ENCODE measurements at places on chromosomes 7 and 10.

GRCh38 chr7:22480523-22481075 is 19.4 kb downstream of the STEAP1B start:
- no peak for DNase-seq

GRCh38 chr7:143063741-143064140 is 11.6 kb downstream of the OR6V1 start:
- DNase-seq: no peak

- no peak for DNase-seq
Measured at GRCh38 chr7:107068156-107068555, 23.7 kb downstream of the PRKAR2B start.

DNA sequence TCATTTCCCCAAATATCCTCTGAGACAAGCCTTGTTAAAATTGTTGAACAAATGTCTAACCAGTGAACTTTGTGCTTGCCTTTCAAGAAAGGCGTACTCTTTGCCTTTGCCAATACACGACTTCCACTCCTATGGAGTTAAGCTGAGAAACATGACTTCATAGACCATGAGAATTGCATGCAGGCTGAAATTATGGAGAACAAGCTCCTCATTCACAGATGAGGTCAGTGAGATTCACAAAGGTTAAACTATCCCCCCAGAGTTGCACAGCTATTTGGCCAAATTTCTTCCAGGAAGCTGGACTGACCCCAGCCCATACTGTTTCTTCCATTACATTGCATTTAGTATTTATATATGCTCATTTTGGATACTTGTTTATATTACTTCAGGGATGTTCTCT is 221.4 kb upstream of the SEMA3C start:
- DNase-seq: no peak

GRCh38 chr10:69575164-69575722 is 2.0 kb upstream of the NEUROG3 start:
- no peak for DNase-seq
